ENCODE measurements at places on chromosomes 4 and X.

DNA sequence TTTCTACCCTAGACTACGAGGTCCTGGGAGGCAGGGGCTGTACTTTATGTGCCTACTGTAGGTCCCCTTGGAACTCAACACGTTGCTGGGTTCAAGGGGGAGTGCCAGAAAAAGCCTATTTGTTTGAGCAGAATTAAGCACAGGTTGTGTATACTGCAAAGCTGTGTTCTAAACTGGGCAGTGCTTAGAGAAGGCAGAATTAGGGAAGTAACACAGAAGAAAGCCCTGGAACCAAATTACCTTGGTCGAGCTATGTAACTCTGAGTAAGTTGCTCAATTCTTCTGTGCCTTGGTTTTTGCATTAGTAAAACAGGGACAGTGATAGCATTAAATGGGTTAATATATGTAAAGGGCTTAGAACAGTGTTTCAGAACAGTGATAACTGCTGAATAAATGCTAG is 245.0 kb upstream of the SFRP2 start:
- no peak for DNase-seq

DNA sequence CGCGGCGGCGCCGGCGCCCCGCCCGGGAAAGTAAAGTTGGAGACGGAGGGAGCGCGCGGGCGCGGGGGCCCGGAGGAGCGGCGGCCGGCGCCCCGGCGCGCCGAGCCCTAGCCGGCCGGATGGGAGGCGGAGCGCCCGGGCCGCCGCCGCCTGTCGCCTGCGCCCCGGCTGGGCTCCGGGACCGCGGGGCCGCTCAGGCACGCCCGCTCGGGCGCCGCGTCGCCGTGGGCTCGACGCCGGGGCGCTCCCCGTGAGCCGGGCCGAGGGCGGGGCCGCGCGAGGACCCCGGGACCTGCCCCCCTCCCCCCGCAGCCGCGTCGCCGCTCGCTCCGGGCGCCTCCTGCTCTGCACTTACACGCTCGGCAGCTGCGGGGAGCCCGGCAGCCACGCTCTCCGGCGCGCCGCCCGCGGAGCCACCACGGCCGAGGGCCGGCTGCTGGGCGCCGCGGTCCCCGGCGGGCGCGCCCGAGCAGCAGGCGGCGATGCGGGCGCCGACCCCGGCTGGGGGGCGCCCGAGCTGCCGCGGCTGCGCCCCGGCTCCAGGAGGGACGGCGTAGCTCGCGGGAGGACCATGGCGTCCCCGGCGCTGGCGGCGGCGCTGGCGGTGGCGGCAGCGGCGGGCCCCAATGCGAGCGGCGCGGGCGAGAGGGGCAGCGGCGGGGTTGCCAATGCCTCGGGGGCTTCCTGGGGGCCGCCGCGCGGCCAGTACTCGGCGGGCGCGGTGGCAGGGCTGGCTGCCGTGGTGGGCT is at the start of gene ADRA2C:
TSS of gene ADRA2C (plus strand) at position 350 of the 749 bp plus-strand sequence. CDS start at position 572, 222 bp downstream.
- DNase-seq = no peak

- no peak for DNase-seq
These were observed 853.4 kb downstream of the STIM2 start for GRCh38 chr4:27714073-27714472.

DNA sequence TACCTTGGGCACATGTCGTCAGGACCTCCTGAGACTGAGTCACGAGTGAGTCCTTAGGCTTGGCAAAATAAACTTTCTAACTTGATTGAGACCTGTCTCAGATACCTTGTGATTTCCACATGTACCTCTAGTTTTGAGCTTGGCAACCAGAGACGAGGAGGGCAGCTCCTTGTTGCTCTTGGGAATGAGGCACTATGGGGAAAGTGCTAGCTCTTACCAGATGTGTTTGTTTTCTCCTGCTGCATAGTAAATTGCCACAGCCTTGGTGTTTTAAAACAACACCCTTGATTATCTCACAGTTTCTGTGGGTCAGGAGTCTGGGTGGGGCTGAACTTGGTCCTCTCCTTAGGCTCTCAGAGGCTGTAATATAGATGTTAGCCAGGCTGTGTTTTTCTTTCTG is 59.1 kb upstream of the MAML3 start:
- no peak for DNase-seq

- no peak for DNase-seq
These were observed 234.4 kb upstream of the GPC4 start for GRCh38 chrX:133649651-133650050.

DNA sequence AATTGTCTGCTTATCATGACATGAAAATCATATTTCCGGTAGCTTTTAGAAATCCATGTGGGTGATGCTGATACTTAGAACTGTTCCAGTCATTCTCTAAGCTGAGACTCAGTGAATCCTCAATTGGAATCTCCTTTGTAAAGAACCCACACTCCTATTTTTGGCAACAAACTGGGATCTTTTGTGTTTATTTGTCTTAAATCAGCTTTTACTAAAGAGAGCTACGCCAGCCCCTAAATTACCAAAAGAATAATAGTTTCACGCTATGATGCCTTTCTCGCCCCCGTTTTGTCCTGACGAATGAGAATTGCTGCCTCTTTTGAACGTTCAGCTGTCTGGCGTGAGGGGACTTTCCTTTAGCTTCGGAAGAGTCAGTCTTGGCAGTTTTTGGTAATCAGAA is 195.9 kb downstream of the SHOX start:
- DNase-seq = no peak

- no peak for DNase-seq
These were observed 32.6 kb upstream of the PHF8 start for GRCh38 chrX:54076903-54077302.

GRCh38 chr4:119151161-119151560 is 15.5 kb downstream of the MYOZ2 start:
- no peak for DNase-seq

DNA sequence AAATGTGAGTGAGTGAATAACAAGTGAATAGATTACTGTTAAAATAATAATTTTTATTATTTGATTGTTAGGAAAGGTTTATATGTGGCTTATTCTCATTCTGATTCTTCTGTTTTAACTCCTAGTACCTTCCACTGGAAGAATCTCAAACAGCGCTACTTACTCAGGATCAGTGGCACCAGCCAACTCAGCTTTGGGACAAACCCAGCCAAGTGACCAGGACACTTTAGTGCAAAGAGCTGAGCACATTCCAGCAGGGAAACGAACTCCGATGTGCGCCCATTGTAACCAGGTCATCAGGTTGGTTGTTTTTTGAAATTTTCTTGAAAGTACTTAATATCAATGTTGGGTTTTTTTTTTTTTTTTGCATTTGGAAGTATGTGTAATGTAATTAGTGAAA is 117.6 kb upstream of the BMPR1B start:
- DNase-seq = no peak

DNA sequence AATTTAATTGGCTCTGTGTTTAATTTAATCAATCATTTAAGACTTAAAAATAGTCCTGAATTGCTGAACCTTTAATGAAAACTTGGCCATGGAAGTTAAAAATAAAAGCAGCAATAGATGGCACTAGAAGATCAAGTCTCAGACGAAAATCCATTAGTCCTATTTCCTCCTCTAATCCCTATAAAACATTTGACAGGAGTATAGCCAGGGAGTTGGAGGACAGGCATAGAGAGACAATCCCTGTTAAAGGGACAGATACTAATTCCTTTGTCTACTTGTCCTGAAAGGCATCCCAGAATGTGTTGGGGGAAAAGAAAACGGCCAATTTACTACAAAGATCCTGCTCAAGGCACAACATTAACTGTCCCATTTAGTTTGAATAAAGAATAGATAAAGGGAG is 276.3 kb upstream of the TACR3 start:
- DNase-seq = no peak
